ENCODE measurements at places on chromosomes 13 and 19.

DNA sequence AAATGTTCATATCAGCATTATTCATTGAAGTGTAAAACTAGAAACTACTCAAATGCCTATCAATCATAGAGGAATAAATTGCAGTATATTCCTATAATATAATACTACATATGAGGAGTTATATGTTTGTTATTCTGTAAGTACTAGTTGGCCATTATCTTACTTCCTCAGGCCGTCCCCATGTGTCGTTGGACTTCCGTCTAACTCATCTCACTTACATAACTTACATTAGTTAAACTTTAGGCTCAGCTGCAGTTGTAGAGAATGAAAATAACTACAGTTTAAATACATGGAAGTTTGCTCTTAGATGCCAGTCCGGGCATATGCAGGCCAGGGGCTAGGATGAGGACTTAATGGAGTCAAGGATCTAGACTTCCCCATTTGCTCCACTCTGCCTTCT is 8.6 kb upstream of the EPSTI1 start:
- no peak for DNase-seq

- no peak for DNase-seq
Measured at GRCh38 chr19:33375837-33376159, 2.3 kb downstream of the CEBPG start.

DNA sequence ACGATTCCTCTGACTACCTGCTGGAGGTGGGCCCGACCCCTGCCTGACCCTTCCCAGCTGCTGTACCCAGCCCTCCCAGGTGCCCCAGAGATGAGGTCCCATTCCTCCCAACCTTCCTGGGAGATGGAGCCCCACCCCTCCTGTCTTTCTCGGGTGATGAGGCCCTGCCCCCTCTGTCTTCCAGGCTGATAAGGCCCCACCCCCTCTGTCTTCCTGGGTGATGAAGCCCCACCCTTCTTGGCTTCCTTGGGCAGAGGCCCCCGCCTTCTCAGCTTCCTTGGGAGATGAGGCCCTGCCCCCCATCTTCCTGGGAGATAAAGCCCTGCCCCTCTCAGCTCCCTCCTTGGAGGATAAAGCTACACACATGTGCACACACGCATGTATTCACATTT is 47.9 kb downstream of the CERS4 start:
- DNase-seq, result peak; percentile 12

GRCh38 chr19:55546822-55547614 is 1.7 kb upstream of the SBK3 start:
- no peak for DNase-seq

Measured in hematopoietic multipotent progenitor cell treated with erythropoietin and hydrocortisone succinate and interleukin-3 and kit ligand, for 15 days (in vitro differentiated cells).